ENCODE measurements at places on chromosomes 7 and 10.
A peak's percentile ranks its signal among the peaks of the same experiment; 100 is the strongest.

GRCh38 chr7:142808461-142808801 is 37.7 kb downstream of the PRSS2 start:
- peak; percentile 51 for DNase-seq

DNA sequence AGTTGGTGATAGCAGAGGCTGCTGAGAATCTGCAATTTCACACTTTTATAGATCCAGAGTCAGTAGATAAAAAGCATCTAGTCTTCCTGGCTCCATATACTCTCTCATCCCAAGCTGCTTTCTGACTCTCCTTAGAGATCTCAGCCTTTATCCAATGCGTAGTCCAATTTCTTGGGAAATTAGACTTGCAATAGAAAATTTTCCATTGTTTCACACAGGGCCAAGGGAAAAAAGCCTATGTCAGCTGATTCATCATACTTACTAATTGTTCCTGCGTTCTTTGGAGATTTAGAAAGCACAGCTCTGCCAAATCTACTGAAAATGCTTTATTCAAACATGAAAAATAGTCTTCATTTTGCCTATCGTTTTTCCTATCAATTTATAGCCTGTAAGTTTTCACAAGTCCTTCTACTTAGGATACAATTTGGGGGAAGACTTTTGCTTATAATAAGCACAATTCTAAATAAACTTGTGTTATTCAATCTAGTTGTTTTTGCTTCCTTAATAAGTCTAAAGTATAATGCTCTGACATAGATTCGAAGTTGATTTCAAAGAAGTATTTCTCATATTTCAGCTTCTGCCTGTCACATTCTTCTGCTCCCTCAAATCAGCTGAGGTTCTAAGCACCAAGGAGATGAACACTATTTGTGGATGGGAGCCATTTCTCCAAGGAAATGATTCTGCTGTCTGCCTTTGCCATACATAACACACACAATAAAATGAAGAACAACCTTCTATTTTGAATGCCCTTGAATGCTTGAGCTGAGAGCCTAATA is 165.4 kb downstream of the ADAM12 start:
- peak; percentile 32 for DNase-seq

DNA sequence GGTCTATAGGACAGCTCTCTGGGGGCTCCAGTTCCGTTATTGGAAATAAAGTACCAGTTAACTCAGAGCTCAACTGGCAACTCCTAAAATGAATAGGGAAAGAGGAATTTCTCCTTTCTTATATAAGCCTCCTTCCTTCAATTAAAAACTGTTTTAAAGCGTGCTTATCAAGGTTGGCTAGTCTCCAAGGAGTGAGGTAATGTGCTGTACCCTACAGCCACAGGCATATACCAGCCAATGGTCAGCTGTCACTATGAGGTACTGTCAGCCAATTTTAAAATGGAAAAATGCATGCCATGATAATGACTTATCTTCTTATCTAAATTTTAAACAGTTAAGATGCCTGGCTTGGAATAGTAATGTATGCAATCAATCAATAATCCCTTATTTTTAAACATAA is 76.2 kb downstream of the PLCE1 start:
- DNase-seq, result peak; percentile 75

GRCh38 chr7:50146692-50147091 is 53.6 kb upstream of the ZPBP start:
- DNase-seq, result no peak

DNA sequence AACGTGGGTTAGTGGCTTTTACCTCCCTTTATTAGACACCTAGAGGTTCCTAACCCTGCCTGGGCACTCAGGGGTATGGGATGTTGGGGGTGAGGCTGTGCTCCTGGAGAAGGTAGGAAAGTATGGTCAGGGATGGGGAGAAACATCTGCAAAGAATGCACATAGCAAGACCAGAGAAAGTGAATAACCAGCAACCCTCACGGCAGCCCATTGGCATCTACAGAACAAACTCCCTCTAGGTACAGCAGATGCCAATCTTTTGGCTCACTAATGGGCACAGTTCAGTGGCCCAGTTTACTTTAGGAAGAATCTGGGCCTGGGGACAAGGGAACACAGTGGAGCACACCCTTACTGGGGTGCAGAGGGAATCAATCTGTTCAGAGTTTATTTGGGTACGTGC is 143.9 kb downstream of the JAZF1 start:
- DNase-seq, result peak; percentile 57

GRCh38 chr7:53315981-53316380 is 280.5 kb downstream of the POM121L12 start:
- peak; percentile 50 for DNase-seq

- DNase-seq, result peak; percentile 48
Measured at GRCh38 chr10:124648738-124649137, 95.4 kb downstream of the FAM53B start.

- no peak for DNase-seq
Measured at GRCh38 chr7:145599376-145599775, 517.2 kb upstream of the CNTNAP2 start.

DNA sequence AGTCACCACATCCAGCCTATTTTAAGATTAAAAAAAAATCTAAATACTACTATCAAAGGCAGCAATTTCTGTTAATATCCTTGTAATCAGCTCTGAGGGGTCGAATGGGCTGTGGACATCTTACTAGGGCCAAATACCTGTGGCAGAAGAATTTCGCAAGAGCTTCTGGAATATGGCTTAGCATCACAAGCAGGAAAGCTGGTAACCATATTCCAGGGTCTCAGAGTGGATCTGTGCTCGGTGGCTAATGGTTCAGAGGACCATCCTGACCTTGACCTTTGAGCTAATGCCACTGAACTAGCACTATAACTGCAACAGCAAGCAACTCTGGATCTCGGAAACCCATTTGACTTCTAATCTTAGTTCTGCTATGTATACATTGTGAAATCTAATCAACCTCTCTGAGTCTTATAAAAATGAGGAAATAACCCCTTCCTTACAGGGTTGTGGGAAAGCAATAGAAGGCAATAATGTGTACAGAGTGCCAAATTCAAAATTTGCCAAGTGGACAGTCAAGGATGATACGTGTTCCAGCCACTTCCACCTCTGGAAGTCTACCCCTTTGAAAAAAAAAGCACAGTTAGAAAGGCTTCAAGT is 65.5 kb downstream of the CYP26A1 start:
- no peak for DNase-seq

DNA sequence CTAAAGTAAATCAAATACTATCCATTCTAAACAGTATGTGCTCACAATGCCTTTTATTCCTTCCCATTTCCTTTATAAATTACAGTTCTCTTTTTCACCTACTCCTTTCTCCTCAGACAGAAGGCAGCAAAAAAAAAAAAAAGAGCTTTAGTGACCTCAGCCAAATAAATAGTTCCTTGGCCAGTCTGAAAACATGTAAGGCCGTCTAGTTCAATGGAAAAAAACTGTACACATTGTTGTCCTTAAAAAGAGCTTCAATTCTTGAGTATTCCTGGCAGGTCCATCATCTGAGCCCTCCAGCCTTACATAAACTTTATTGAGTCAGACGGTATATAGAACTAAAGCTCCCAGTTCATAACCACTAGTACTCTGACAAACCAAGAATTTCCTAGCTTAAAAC is 185.4 kb downstream of the CACNA2D1 start:
- DNase-seq, result no peak

- peak; percentile 60 for DNase-seq
Measured at GRCh38 chr7:103541026-103541425, 95.0 kb upstream of the SLC26A5 start.

DNA sequence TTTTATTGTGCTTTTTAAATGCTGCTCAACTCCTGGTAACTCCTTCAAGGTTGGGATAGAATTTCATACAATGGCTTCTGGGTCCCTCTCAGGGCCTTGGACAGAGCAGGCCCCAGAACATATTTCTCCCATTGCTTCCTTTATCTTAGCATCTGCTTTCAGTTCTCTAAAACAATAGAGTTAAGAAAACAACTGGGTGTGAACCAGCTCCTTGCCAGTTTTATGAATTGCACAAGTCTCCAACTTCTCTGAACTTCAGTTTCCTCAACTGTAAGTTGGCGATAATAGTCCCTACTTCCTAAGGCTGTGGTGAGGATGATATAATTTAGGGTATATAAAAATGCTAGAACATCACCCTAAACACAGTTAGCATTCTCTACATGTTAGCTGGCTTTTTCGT is 77.0 kb upstream of the INHBA start:
- no peak for DNase-seq

Measured in M059J (cell line).